Right lobe of liver (tissue), 6 donors: ENCODE measurements at places on chromosomes 16 and 17. TPM values are rescaled to one million over a fixed set of nuclear protein-coding genes. Genes with fewer than 3 reads are reported as not detected.

The MRPL10 gene
- total RNA-seq = 14.5 TPM

The EIF4A3 gene
- 35.8 TPM for total RNA-seq

The CCL18 gene
- 0.29 TPM for total RNA-seq

The HEXIM2 gene
- total RNA-seq = 8.6 TPM

The DUXB gene
- total RNA-seq = not detected
